ENCODE measurements at places on chromosomes 4 and X.

- no peak for DNase-seq
These were observed 72.5 kb downstream of the SLC16A2 start for GRCh38 chrX:74493806-74494205.

DNA sequence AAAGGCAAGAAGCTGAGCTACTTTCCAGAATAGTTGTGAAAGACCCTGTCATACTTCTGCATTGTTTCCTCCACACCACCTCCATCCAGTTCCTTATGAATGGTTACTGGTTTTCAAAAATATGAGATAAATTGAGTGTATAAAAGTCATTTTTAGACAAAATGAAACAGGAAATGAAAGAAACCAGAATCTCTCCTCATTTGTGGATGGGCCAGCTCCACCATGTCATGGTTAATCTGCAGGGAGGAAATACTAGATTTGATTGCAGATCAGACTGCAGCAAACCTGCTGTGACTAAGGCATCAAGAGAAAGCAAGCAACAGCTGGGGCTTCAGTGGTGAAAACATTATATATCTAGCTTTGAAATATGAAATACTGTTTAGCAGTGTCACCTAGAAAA is 23.8 kb downstream of the F9 start:
- no peak for DNase-seq

- no peak for DNase-seq
These were observed 38.6 kb upstream of the TLR3 start for GRCh38 chr4:186030399-186030775.

GRCh38 chr4:151718984-151719955 is 41.5 kb downstream of the GATB start:
- DNase-seq, result no peak

DNA sequence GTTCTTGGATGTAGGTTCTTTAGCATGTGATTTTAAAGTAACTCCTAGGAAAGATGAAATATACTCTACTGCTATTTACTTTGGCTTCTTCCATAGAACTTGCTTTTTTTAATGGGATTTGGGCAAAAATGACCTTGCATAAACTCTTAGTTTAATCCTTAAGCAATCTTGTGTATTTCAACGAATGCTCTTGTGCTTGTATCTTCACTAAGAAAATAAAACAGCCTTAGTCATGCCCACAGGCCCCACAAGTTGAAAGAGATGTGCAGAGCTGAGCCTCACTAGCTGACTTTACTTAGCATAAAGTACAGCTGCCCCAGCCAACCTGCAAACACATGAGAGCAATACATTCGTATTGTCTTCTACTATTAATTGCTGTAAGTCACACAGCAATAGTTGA is 1609.2 kb downstream of the STIM2 start:
- DNase-seq, result no peak

Measured in NCI-H774 (cell line).